Activated gamma-delta T cell treated with anti-CD3 and anti-CD28 coated beads, Interleukin-2, amount 50 U/mL, for 16 hours (primary cell): ENCODE measurements at places on chromosomes 4 and X.

- no peak for DNase-seq
Observed at GRCh38 chr4:100022792-100023222, 72.7 kb upstream of the H2AZ1 start.

- no peak for DNase-seq
Observed at GRCh38 chrX:21741364-21741763, 16.6 kb downstream of the SMPX start.

DNA sequence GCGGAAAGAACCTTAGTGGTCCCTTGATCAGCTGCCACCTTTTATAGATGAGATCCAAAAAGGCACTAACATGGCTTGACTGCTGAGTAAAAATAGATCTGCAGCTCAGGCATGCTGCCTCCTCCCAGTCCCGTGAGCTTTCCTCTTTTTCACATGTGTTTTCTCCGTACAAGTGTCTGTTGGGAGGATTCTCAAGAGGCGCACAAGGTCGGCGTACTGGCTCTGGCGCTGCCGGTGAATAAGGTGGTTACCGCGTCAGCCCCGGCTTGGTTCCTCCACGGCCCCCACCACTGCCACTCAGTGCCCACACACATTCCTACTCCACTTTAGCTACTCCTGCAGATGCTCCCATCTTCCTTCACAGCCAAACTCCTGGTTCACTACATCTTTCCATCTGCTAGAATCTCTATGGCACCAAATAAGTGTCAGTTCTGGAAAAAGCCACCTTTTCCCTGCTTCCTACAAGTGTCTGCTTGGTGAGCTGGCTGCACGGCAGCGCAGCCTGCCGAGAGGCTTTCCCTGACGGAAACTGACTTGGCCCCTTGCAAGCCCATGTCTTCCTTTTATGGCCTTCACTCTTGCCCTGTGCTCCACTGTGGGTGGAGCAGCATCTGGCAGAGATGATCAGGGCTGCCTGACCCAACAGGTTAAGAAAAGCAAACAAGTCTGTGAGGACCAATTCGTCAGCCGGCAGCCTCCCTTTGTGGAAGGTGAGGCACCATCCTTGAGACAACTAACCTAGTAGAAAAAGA lies 99.8 kb downstream of the KLHL8 start:
- DNase-seq = no peak

GRCh38 chrX:130799393-130799792 lies 103.6 kb downstream of the ENOX2 start:
- no peak for DNase-seq

DNA sequence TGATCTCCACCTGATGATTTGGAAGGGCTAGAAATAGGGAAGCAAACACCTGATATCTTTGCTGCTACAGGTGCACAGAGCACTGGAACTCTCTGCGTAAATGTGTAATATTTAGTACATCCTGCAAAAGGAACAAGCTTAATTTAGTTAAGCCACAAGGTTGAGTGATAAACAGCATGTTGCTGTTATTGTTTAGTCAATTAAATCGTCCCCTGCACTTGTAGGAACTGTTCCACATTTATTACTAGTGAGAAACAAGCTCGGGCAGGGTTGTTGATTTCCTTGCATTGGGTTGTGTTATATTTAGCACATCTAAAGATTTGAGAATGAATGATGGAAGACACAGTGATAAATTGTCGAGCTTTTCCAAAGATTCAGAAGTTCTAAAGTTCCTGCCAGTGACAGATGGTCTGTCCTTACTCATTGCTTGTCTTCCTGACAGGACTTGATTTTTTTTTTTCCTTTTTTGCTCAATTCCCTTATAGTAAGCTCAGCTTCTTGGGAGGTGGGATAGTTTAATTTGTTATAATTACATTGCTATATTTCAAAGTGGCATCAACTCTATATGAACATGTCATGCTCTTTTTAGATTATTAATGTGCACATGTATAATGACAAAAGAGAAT lies 627.0 kb upstream of the ATOH1 start:
- DNase-seq = no peak

DNA sequence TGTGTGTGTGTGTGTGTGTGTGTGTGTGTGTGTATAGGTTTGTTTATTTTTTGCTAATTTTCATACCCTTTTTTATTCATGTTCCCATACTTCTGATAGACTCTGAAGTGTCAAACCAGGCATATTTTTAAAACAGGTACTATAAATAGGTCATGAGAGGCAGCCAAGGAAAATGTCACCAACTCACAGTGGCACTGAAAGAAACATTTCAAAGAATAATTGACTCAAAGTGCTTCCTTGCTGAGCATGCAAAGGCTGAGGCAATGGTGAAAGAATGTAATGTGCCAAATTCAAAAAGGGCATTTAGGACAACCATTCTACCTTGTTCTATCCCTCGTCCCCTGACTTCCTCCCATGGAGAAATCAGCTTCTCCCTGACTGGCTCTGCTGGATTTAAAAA lies 95.5 kb downstream of the EIF4E start:
- no peak for DNase-seq

DNA sequence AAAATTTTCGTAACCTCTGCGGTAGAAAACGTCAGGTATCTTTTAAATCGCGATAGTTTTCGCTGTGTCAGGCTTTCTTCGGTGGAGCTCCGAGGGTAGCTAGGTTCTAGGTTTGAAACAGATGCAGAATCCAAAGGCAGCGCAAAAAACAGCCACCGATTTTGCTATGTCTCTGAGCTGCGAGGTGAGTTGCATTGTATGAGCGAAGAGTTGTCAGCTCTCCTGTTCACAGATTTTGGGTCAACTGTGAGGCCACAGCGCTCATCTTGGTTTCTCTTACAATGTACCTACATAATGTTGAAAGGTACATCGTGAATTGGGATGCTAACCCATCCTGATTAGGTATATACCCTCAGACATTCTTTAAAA lies 486 bp downstream of the CLCN3 start:
- DNase-seq = no peak

DNA sequence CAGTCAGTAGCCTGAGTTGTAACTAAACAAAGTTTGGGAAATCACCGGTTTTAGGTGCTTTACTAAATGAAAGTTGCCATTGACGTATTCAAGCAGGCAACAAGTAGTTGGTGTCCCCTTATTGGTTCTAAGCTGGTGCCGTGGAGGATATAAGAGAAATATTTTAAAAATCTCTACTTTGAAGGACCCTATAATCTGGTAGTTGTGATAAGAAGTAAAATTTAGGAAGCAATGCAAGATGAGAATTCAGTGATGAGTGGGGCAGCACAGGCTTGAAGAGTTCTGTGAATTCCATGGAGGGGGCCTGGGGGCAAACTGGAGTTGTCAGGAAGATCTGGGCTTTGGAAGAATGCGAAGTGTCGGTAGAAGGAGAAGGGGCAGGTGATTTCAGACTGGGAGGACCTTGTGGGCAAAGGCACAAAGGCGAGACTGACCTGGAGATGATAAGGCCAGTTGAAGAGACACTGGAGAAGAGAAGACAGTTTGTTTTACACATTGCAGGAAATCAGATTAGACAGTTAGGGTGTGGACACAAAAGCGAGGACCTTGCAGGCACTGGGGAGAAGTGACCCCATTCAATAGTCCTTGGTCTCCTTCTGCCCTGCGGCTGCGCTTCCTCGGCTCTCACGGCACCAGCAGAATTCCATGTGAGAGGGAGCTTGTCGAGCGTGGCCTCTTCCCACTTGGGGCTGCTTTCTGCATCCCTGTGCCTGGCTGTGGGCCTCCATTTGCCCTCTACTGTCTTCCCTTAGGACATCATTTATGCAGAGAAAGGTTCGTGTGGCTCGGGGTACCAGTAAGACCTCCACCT lies 1.3 kb downstream of the RHOH start:
- no peak for DNase-seq

- DNase-seq = no peak
Observed at GRCh38 chr4:683982-684622, 4.8 kb downstream of the SLC49A3 start.

DNA sequence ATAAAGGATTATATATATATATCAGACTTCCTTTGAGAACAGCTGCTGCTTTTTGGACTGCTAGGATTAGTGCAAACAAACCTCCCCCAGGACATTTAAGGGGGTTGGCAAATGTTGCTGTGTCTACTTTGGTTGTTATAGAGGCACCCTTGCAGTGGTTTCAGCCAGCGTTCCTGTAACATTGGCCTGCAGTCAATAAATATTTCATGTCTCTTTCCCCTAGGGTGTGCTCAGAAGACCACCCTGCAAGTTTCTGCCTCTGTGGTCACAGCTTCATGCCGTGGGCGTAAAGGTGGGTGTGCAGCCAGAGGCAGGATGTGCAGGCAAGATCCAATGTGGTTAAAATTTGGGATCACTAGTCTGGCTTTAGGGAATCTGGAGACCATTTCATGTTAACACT lies 28.9 kb downstream of the FGF5 start:
- DNase-seq = no peak

GRCh38 chrX:155953055-155953454 lies 44.4 kb upstream of the IL9R start:
- no peak for DNase-seq

- no peak for DNase-seq
Observed at GRCh38 chr4:102843938-102844337, 16.6 kb upstream of the UBE2D3 start.

DNA sequence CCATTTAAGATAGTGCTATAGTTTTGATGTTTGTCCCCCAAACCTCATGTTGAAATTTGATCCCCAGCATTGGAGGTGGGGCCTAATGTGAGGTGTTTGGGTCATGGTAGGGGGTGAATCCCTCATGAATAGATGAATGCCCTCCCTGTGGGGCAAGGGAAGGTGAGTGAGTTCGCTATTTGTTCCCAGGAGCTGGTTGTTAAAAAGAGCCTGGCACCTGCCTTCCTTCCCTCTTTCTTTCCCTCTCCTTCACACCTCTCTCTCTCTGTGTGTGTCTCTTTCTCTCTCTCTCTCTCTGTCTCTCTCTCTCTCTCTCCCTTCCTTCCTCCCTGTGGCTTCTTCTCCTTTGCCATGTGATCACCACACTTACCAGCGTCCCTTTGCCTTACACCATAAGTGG lies 160.7 kb downstream of the AASDH start:
- no peak for DNase-seq

GRCh38 chr4:77989968-77990367 lies 67.2 kb upstream of the FRAS1 start:
- no peak for DNase-seq

- DNase-seq = no peak
Observed at GRCh38 chr4:145885666-145886065, 53.0 kb downstream of the ZNF827 start.

DNA sequence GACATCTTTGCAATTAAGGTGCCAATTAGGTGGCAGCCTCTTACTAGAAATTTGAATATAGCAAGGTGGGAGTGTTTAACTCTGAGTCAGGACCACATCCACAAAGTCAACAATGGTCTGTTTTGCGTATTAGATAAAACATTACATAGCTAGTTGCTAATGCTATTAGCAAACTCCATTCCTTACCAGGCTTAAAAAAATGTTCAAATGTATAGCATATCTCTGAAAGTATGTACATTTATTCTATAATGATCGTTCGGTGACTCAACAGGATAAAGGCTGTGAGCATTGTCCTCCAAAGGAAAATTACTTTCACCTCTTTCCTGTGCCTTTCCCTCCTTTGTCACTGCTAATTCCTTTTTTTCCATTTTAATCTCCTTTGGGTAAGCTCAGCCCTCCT lies 74.5 kb downstream of the SYTL5 start:
- no peak for DNase-seq
